Cortex of kidney (tissue), 1 donor: ENCODE measurements at places on chromosomes 1 and 21.

DNA sequence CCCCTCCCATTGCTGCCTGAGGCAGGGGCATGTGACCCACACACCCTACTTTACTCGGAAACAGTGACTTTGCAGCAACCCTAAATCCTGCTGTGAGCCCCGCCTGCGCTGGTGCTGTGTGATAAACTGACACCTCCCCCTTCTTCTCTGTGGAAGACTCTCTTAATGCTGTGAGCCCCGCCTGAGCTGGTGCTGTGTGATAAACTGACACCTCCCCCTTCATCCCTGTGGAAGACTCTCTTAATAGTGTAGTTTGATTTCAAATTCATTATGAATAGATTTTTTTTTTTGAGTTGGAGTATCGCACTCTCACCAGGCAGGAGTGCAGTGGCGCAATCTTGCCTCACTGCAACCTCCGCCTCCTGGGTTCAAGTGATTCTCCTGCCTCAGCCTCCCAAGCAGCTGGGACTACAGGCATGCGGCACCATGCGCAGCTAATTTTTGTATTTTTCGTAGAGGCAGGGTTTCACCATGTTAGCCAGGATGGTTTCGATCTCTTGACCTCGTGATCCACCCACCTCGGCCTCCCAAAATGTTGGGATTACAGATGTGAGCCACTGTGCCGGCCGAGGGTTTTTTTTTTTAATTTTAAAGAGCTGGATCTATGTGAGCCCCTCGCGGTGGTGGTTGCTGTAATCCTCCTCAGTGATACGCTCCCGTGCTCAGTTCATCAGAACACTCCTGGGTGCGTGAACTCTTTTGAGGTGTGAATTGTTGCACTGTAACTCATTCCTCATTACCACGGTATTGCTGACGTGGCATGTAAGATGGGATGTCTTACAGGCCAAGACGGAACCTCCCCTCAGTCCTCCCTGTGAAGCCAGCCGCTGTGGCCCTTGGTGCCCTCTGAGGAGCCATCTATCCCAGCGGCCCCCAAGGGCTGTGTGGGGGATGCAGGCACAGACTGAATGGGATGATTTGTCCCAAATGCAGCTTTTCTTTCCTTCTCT, 60.3 kb downstream of the GALNT2 start:
- DNase-seq: no peak

- no peak for DNase-seq
These were observed 384.1 kb upstream of the PLXNA2 start for GRCh38 chr1:208628022-208628914.

DNA sequence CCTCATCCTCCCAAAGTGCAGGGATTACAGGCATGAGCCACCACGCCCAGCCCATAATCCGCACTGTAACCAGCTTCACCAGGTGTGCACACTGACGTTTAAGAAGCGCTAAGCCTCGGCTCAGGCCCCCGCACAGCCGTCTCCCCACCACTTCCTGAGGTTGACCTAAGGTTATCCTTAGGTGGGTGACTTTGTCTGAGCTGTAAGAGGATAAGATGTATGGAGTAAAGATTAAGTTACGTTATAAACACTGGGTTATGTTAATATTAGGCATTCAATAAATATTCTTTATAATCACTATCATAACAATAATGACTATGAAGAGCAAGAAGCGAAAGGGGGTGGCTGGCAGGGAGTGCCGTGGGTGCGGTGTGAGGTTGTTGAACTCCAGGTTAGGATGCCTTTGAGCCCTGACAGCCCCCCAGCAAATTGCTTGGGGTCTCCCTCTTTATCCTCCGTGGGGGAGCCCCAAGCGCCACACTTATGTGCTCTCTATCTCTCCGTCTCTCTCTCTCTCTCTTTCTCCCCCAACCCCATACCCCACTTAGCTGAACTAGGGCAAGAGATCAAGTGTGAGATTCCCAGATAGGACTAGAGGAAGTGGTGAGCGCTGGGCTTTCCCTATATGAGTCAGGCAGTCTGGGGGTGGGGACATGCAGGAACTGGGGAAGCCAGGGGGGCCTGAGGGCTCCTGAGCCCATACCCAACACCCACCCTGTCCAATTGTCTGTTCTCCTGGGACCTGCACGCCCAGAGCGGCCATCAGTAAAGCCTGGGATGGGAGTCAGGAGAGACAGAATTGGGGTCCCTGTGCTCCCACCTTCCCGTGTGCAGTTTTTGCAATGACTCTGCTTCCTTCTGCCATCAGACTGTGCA, 7.6 kb downstream of the EFHD2 start:
- no peak for DNase-seq

GRCh38 chr1:4803335-4803734, 148.9 kb downstream of the AJAP1 start:
- DNase-seq: no peak

GRCh38 chr21:40636026-40636425, 210.9 kb downstream of the DSCAM start:
- no peak for DNase-seq

DNA sequence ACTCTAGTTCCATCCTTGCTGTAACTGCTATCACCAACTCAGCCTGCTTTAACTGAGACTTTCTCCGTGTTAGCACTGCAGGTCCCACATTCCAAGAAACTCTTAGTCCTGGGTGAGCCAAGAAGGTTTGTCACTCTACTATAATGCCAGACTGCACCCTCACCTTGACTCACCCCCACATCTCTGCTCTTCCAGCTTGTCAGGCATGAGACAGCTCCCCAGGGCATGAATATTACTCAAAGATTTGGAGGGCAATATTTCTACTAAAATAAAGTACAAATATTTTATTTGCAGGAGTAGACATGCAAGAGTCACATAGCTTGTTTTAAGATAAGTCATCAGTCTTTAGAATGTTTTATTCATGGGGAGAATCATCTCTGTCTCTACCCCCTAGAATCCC, 110.2 kb downstream of the MATN1 start:
- DNase-seq: no peak

DNA sequence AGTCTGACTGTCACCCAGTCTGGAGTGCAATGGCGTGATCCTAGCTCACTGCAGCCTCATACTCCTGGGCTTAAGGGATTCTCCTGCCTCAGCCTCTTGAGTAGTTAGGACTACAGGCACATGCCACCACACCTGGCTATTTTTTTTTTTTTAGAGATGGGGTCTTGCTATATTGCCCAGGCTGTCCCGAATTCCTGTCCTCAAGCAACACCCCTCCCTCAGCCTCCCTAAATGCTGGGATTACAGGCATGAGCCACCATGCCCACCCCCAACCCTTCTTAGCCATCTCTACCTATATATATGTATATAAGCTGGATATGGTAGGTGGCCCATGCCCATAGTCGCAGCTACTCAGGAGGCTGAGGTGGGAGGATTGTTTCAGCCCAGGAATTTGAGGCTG, 13.4 kb upstream of the SLC25A44 start:
- no peak for DNase-seq

DNA sequence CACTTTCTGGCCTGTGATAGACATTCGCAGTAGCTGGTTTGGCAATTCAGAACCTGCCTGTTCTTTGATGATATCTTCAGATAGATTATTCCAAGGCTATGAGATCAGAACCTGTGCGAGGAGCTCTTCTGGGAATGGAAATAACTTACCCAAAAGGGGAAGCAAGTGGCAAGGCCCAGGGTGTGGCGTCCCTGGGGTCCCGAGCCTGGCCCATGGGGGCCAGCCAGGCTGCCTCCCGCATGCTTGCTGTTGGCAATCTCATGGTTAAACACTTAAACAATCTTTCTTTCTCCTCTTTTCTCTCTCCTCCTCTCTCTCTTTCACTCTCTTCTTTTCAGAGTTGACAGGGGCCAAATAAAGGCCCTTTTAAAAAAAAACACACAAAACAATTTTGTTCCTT, 108.1 kb downstream of the RNF220 start:
- no peak for DNase-seq

GRCh38 chr1:156319664-156320063, 18.4 kb downstream of the CCT3 start:
- no peak for DNase-seq

GRCh38 chr1:22332795-22333499, 118.7 kb upstream of the ZBTB40 start:
- no peak for DNase-seq

DNA sequence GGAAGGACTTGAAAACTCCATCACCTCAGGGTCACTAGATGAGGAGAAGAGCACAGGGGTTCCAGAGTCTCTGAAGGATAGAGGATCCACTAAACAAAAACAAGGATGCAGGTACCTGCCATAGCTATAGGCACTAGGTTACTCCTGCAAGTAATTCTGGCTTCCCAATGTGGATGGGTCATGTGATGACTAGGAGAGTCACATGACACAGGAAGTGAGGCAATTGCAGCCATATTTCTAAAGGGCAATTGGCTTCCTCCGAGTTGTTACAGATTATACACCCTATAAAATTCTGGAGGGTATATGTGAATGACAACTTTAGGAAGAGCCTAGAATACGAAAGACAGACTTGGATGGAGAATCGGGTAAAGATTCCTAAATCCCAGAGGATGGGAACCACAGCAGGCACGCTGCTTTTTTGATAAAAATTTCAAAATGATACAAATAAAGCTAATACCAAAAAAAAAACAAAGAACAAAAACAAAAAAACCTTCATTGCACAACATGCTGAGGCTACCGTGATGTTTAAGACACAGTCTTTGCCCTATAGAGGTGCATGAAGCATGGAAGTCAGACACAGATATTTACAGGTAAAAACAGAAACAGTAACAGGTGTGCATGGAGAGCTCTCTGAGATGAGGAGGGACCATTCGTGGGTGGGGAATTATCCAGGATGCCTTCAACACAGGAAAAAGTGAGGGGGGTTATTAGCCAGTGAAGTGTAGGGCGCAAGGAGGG, 10.5 kb downstream of the MTX1 start:
- DNase-seq: no peak

- DNase-seq: no peak
These were observed 53.7 kb downstream of the KCNJ6 start for GRCh38 chr21:37862536-37862935.

DNA sequence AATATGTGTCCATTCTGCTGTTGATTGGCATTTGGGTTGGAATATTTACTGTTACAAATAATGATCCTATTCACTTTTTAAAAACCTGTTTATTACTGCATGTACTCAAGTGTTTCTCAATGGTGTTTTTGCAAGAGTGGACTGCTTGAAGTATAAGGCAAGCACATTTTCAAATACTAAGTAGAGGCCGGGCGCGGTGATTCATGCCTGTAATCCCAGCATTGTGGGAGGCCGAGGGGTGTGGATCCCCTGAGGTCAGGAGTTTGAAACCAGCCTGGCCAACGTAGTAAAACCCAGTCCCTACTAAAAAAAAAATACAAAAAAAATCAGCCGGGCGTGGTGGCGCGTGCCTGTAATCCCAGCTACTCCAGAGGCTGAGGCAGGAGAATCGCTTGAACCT, 276.9 kb upstream of the ADGRL4 start:
- no peak for DNase-seq

DNA sequence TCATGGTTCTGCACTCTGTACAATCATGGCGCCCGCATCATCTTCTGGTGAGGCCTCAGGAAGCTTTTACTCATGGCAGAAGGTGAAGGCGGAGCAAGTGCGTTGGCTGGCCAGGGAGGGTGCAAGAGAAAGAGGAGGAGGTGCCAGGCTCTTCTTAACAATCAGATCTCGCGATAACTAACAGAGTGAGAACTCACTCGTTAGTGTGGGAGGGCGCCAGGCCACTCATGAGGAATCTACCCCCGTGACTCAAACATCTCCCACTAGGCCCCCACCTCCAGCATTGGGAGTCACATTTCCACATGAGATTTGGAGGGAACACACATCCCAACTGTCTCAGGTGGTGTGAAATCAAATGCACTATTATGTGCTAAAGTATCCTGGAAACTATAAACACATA, 220.2 kb upstream of the CSF3R start:
- DNase-seq: no peak

DNA sequence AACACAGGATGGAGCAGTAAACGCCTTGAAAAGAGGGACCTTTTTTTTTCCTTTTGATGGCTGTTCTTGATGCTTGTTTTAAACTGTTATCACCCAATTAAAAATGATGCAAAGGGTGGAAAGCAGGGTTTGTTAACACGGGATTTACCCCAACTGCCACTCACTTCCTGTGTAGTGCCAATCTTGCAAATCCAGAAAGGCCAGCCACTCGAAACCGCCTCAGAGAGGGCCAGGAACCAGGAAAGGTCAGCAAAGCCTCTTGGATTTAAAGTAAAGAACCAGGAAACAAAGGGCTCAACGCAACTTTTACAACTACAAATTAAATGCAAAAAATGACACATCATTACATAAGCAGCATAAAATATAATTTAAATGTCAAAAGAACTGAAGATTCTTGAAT, 347.4 kb downstream of the PDE4B start:
- no peak for DNase-seq

DNA sequence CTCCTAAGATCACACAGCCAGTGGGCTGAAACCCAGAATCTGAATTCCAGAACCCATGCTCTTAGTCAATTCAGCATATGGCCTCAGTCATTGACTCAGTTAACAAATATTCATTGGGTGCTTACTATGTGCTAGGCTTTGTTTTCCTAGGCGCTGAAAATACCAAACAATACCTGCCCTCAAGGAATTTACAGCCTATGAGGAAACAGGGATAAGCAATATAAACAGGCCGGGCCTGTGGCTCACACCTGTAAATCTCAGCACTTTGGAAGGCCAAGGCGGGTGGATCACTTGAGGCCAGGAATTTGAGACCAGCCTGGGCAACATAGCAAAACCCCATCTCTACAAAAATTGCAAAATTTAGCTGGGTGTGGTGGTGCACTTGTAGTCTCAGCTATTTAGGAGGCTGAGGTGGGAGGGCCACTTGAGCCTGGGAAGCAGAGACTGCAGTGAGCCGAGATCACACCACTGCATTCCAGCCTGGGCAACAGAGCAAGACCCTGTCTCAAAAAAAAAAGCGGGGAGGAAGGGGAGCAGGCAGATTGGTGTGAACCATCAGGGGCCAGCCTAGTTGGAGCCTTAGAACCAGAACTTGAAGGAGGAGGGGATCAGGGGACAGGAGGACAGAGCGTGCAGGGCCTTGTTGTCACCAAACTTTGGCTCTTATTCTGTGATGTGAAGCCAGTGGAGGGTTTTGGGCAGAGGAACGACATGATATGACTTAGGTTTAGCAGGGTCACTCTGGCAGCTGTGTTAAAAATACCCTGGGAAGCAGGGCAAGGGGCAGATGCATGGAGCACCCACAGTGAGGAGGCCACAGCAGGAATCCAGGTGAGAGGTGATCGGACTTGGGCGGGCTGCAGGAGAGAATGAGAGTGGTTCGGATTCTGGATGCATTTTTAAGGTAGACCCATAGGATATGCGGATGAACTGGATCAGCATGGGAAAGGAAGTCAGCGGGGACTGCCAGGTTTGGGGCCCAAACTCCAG, 5.8 kb downstream of the TINAGL1 start:
- no peak for DNase-seq

DNA sequence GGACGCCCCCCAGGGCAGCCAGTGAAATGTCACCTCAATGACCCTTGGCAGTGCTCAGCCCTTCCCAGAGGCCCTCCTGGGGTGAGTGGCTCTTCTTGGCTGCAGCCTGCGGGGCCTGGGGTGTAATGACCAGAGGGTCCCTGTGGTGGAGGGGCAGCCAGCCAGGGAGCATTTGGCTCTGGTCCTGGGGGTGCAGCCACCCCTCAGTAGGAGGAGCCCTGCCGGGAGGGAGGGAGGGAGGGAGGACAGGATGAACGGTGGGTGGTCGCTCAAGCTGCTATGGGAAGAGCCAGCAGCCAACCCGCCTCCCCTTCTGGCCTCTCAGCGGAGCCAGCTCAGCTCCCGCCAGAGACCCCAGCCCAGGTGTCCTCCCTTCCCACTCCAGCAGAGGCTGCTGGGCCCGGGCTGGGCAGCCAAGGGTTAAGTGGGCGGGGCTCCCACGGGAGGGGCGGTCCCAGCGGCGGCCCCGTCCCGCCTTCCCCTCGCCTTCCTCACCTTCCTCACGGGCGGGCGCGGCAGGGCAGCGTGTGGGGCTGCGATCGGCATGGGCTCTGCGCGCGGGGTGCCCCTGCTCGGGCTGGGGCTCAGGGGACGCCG, 9.0 kb upstream of the PLCH2 start:
- no peak for DNase-seq
